ENCODE measurements at places on chromosomes 2 and 18. TPM values are rescaled to one million over a fixed set of nuclear protein-coding genes. Genes with fewer than 3 reads are reported as not detected.

MYO1B gene
- 6.4 TPM for polyA plus RNA-seq

DNA sequence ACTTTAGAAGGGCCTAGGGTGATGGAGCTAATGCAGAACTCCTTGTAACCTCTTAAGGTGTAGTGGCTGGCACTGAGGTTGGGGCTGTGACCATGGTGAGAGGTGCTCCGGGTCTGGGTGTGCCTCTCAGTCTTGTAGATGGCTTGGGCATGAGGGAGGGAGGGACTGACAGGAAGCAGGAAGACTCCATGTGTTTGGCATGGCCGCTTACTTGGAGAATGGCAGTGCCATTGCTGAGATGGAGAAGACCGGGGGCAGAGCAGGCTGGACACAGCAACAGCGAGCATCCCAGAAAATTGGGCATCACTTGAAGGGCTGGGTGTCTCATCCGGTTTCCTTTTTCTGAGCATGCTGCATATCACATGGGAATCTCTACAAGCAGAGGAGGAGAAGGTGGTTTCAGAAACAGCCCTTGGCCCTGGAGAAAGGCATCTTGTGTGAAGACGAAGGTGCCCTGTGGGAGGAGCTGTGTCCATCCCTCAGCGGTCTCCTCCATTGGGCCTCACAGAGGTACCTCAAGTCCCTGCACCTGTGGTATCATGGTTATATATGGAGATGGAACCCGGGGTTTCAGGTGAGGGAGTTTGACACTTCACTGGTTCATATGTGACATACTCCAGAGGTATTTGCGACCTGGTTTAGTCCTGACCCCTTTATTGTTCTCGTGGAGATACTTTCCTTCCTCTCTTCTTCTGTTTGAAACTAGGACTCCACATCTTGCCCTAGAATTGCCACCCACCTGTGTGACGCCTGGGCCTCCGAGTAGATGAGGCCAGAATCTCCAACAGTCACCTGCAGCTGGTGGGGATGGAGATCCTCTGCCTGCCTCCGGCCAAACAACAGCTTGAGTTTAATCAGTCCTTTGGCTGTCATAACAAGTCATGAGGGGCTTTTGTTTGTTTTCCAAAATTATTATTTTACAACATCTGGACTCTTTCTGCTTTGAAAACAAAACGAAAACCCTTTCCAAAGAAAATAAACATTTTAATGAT lies 45.6 kb downstream of the INPP4A start:
- DNase-seq = no peak

MRPL44 gene
- 17.1 TPM for polyA plus RNA-seq

VWA3B gene
- not detected for polyA plus RNA-seq

FAM117B gene
- 1.3 TPM for polyA plus RNA-seq

GRCh38 chr2:43107679-43108078 lies 118.7 kb downstream of the ZFP36L2 start:
- no peak for DNase-seq

DNA sequence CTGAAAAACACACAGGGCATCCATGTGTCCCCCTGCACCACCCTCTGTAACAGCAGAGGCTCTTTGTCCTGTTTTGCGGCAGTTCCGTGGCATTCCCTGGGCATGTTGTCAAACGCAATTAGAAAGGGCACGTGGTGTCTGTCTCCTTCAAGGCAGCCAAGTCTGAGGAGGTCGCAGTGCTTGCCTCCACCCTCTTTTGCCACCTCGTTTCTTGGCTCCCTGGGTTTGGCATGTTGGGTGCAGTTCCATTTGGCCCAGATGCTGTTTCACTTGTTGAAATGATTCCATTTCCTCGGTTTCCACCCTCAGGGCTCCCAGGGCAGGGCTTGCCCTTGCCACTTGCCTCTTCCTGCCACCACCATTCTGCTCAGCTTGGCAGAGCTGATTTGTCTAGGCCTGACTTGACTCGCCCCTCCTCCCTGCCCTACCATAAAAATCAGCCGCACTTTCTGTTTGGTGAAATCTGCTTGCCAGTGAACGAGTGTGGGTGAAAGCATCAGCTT lies 12.4 kb downstream of the CCL20 start:
- DNase-seq = no peak

VSNL1 gene
- polyA plus RNA-seq = not detected

IL37 gene
- polyA plus RNA-seq = not detected

- DNase-seq = no peak
Observed at GRCh38 chr2:146982393-146982846, 862.4 kb upstream of the ACVR2A start.

GRCh38 chr2:55225481-55226020 lies 6.5 kb downstream of the CLHC1 start:
- no peak for DNase-seq

DNA sequence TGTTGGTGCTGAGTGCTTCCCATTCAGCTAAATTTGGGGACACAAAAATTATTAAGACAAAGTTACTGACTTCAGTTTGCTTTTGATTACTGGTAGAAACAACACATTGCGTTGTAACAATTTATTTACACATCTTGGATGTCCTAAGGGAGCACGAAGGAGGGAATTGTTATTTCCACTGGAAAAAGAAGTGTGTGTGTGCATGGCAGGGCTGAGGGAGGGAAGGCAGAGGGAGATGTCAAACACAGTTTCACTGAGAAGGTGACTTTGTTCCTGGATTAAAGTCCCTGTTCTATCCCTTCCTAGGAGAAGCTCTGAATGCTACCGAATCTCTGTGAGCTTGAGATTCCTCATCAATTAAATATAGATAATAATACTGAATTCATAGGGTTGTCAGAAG lies 3.8 kb upstream of the CDH20 start:
- DNase-seq = no peak

GRCh38 chr18:36064027-36064808 lies 3.1 kb downstream of the RPRD1A start:
- no peak for DNase-seq

- no peak for DNase-seq
Observed at GRCh38 chr2:192194265-192194865, 368 bp downstream of the TMEFF2 start.

- no peak for DNase-seq
Observed at GRCh38 chr2:180539541-180539940, 440.9 kb upstream of the UBE2E3 start.
